GM19239 (cell line): ENCODE measurements at places on chromosomes 12 and 14.

DNA sequence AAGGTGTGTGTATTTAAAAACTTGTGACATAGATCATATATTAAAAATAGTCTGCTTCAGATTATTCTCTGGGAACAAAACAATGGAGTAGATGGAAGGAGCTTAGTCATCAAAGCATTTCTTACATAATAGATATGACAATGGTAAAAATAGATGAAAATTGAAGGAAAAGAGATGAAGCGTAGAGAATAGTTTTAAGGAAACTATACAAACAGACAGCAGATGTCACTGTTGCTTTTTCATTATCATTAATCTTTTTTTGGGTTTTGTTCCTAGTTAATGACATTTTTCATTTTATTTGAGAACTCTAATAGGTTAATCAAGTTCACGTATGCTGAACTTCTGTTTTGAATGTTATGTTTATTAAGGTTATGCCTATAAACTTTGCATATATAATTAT is 149.2 kb upstream of the FBXO33 start:
- no peak for DNase-seq

- no peak for DNase-seq
Observed at GRCh38 chr12:4217091-4217490, 56.5 kb upstream of the CCND2 start.

DNA sequence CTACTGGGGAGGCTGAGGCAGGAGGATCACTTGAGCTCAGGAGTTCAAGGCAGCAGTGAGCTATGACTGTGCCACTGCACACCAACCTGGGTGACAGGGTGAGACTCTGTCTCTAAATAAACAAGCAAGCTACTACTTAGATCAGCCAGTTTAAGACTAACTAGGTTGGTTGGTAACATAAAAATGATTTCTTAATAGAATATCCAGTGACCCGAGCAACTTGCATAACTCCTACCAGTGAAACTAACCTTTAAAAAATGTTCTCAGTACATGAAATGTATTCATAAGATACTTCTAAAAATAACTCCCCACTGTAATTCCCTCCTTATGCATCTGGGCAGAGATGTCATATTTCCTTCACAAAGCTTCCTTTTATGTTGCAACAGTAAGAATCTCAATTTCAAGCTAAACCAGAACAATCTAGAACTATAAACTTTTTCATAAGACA is 15.9 kb downstream of the TAOK3 start:
- no peak for DNase-seq

- no peak for DNase-seq
Observed at GRCh38 chr12:31783996-31784645, 55.3 kb upstream of the AMN1 start.

DNA sequence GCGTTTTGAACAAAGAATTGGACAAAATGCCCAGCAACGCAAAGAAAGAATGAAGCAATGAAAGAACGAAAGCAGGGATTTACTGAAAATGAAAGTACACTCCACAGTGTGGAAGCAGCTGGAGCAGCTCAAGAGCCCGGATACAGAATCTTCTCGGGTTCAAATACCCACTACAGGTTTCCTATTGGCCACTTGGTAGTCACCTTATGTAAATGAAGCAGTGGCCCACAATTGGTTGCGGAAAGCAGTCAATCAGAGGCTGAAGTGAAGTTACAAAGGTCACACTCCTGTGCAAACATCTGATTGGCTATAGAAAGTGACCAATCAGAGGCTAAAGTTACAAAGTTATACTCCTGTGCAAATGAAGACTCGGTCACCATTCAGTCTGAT is 15.0 kb upstream of the PPP1R13B start:
- DNase-seq = no peak

DNA sequence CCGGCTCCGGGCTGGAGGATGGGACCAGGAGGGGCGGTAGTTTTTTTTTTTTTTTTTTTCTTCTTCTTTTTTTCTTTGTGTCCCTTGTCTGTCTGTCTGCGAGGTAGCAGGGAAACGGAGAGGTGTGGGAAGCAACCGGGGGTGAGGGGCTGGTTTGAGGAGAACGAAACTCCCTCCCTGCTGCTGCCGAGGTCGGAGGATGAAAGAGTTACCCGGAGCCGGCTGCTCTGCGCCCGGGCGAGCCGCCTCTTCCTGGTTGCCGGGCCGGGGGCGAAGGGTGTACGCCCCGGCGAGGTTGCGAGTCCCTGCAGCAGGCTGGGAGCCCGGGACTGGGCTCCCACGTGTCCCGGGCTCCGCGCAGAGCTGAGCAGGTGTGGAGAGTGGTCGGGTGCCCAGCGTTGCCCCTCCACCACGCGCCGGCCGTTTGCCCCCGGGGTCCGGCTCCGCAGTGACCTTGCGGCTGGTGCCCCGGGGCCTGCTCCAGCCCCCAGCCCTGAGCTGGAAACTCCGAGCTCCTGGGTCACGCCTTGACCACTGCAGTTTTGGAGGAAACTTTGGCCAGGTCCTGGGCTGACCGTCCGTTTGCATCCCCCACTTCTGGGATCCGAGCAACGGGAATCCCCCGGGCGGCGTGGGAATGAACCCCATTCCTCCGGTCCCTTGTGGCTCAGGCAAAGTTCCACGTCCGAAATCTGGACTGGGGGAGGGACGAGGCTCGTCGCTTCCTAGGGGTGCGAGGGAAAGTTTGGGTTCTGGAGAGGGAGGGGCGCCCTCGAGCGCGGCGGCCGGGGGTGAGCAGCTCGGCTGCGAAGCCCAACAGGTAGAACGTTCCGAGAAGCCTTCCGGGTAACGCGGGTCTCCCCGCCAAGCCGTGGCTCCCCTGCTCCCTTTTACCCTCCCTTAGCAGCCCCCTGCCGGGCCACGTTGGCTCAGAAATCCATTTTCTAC is 1.3 kb downstream of the CHST11 start:
- no peak for DNase-seq

- no peak for DNase-seq
Observed at GRCh38 chr14:96146131-96146771, 58.4 kb upstream of the BDKRB2 start.

GRCh38 chr14:99733211-99733539 is 49.1 kb downstream of the CYP46A1 start:
- no peak for DNase-seq

- no peak for DNase-seq
Observed at GRCh38 chr12:53014709-53015108, 8.5 kb downstream of the EIF4B start.

DNA sequence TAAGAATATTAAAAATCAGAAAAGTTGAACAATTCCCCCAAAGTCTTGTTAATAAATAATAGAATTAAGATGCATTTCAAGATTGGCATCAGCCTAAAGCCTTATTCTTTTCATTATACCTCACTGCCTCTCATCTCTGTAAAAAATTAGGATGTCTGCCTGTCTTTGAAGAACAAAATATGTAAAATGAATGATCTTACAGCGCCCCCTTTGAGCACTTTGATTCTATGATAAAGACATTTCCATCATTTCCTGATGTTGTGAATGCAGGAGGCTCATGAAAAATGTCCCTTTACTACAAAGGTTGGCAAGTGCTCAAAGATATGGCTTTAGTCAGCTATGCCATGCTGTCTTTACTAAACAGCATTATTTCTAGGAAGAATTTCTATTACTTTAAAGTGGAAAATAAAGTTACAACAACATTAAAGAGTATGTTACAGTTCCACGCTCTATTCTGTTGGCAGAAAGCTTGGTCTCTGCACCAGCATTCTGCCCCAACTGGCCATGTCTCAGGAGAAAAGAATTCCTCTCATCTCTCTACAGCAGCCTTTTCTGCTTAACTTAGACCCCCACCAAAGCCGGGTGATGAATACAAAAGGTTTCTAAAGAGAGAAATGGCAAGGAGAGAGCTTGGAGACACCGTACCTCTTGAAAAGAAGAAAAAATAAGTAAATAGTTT is 95.1 kb downstream of the LLPH start:
- DNase-seq = no peak
